ENCODE measurements at places on chromosomes 2 and 18.

GRCh38 chr2:220583725-220584124 lies 956.3 kb downstream of the SLC4A3 start:
- DNase-seq = no peak
- no peaks in the 10 kb centered on the region for H3K27me3 ChIP-seq
- H3K36me3 ChIP-seq = no peaks in the 10 kb centered on the region
- H3K4me1 ChIP-seq = no peaks in the 10 kb centered on the region
- no peak overlapping the region for H3K4me3 ChIP-seq

DNA sequence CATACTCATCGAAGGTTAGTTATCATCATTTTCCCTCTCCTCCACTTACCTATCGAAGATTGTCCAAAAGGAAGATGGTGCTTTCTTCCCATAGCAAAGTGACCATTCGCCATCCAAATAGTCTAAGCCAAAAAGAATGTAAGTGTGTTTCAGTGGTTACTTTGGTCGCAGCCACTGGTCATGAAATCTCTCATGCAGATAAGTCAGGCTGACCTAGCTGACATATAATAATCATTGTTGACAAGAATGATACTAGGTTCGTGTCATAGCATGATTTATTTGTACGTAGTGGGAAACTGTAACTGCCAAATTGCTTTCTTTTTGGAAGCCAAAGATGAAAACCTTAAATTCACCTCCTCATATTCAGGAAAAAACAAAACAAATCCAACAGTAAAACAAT lies 89.6 kb upstream of the PMAIP1 start:
- no peak overlapping the region for H3K4me3 ChIP-seq
- no peak for DNase-seq

DNA sequence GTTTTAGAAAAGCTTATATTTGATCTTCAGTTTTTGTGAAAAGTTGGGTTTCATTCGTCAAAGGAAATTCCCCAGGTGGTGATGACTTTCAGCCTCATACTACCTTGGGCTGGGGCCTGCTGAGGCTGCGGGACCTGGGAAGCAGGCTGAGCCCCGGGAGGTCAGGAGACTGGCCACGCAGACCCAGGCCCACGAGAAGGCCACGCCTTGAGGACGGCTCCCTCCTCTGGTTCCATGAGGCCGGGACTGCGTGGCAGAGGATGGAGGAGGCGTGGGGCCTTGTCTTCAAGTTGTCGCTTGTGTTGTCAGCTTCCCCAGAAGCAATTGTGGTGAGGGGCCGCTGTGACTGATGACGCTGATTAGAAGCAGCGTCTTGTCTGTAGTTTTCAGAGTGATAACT lies 11.8 kb downstream of the CNDP2 start:
- no peak for DNase-seq
- no peak overlapping the region for H3K4me3 ChIP-seq
- H3K27me3 ChIP-seq = no peaks in the 10 kb centered on the region
- H3K36me3 ChIP-seq = peaks cover 51% of the 10 kb centered on the region

GRCh38 chr2:54522624-54523281 lies 66.6 kb downstream of the SPTBN1 start:
- no peak overlapping the region for H3K4me3 ChIP-seq
- no peak overlapping the region for H3K27ac ChIP-seq
- H3K4me1 ChIP-seq = peaks cover 16% of the 10 kb centered on the region
- H3K27me3 ChIP-seq = no peaks in the 10 kb centered on the region

- H3K27ac ChIP-seq = no peak overlapping the region
- no peaks in the 10 kb centered on the region for H3K27me3 ChIP-seq
- no peak overlapping the region for H3K4me3 ChIP-seq
- H3K4me1 ChIP-seq = no peaks in the 10 kb centered on the region
- H3K36me3 ChIP-seq = no peaks in the 10 kb centered on the region
- no peak for DNase-seq
Observed at GRCh38 chr2:48406794-48407349, 123.1 kb upstream of the STON1 start.

DNA sequence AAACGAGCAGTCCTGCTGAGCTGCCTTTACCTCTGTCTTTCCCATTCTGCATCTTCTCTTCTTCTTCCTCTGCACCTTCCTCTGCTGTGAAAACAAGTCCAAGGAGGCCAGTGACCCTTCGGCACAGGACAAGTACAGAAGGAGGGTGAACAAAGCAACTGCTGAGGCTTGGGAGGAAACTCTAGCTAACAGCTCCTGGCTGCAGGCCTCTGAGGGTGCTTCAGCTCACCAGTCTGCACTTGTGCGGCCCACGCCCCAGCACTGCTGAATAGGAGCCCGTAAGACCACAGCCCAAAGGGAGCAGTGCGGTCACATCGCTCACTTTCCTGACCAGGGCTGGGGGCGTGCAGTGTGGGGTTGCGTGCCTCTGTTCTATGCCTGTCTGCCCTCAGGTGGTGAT lies 42.1 kb upstream of the DNMT3A start:
- H3K27me3 ChIP-seq = no peaks in the 10 kb centered on the region
- DNase-seq = no peak
- H3K4me3 ChIP-seq = no peak overlapping the region
- peaks cover 4% of the 10 kb centered on the region for H3K36me3 ChIP-seq
- H3K27ac ChIP-seq = no peak overlapping the region
- peaks cover 6% of the 10 kb centered on the region for H3K4me1 ChIP-seq

DNA sequence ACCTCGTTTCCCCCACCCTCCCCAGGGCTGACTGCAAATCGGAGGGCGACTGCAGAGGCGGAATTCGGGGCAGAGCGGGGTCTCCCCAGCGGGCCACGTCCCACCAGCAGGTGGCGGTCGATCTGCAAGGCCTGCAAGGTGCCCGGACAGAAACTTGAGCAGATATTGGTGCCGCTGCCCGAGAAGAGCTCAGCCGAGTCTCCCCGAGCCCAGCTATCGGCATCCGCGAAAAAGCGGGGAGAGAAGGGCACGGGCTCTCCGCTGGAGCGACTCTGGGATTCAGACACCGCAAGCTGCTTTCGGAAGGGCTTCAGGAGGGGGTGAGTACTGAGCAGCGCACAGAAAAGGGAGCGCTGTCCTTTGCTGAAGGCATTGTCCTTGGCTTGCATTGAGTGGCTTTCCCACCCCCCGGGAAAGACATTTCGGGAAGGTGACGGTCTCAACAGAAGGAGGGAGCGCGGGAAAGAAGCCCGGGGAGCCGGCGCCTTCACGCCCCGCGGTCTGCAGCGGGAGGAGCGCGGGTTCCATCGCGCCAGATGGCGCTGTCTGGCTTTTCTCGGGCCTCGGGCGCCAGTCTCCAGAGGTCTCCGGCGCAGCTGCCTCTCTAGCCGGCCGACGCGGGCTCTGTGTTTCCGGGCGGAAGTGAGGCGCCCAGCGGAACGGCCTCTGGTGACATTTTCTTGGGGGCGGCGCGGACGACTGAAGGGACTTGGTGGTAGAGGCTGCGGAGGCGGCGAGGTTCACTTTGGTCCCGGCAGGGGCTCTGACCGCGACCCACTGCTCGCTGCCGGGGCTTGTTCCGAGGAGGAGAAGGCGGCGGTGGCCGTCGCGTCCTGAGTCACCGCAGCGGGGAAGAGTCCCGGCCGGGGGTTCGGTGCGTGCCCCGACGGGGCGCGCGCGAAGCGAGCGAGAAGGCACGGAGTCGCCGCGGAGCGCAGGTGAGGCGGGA lies 69.5 kb downstream of the HAUS1 start:
- H3K4me3 ChIP-seq = peak overlapping the region; percentile 94
- peak; percentile 45 for DNase-seq
- H3K27me3 ChIP-seq = no peaks in the 10 kb centered on the region

DNA sequence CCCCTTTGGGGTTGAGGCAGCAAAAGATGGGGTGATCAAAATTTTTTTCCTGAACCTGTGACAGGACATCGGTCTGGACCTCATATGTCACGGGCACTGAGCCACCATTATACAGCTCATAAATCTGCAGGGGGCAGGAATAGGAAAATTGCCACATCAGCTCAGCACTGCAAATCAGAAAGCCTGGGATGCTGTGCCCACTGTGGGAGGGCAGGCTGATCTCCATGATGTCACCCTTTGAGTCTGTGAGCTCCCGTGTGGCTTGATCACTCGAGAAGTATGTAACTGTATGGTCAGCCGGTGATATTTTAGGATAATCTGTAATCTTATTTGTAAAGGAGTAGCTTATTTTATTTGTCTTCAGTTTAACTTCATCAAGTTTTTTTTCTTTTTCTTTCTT lies 17.7 kb upstream of the CRYBA2 start:
- no peak for DNase-seq
- no peak overlapping the region for H3K4me3 ChIP-seq
- no peaks in the 10 kb centered on the region for H3K27me3 ChIP-seq
- no peak overlapping the region for H3K27ac ChIP-seq
- no peaks in the 10 kb centered on the region for H3K4me1 ChIP-seq

DNA sequence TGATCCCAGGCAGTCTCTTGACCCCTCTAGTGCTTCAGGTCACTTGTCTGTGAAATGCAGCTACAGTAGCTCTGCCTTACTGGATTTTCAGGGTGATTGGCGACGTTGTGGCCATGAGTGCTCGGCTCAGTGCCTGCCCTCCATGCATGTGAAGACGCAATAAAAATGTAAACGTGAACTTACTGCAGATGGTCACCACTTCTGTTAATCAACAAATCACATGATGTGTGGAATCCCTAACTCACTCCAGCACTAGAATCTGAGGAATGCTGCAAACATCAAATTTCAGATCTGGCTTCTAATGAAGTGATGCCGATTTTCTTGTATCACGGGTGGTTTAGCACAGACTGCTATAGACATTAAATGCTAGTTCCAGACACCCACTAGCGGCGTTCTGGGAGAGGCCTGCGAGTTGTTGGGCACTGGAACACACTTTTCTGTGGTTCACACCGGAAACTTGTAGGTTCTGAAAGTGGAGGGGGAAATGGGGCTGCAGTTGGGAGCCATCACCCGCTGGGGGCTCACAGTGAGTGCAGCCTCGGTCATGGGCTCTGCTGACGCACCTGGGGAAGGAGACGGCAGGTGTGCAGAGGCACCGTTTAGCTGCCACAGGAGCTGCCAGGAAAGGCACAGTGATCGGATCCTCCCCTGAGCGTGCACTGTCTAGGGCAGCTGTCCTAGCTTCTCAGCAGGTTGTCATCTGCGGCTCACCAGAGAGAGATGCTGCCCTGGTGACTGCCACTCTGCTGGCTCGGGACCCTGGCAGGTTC lies 6.5 kb downstream of the CNDP1 start:
- peaks cover 4% of the 10 kb centered on the region for H3K27me3 ChIP-seq
- no peaks in the 10 kb centered on the region for H3K36me3 ChIP-seq
- peaks cover 6% of the 10 kb centered on the region for H3K4me1 ChIP-seq
- no peak overlapping the region for H3K27ac ChIP-seq
- DNase-seq = no peak
- H3K4me3 ChIP-seq = no peak overlapping the region

DNA sequence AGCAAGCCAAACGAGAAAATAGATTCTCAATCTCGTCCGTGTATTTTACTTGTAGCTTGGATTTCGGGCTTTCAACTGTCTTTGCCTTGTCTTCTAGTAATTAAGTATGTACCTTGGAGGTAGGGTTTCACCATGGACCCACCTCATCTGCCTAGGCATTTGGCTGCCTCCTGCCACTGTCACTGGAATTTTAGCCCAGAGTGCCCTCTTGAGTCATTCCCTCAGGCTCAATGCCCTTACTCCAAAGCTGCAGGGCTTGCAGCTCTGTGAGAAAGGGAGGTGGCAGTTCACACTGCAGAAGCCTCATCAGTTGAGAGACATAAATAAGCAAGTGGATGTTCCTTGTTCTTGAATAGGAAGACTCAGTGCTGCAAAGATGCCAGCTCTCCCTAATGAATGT lies 89.6 kb downstream of the VSNL1 start:
- H3K4me1 ChIP-seq = peaks cover 10% of the 10 kb centered on the region
- DNase-seq = no peak
- no peaks in the 10 kb centered on the region for H3K36me3 ChIP-seq
- no peak overlapping the region for H3K27ac ChIP-seq
- H3K4me3 ChIP-seq = no peak overlapping the region

Measured in keratinocyte (primary cell).